ENCODE measurements at places on chromosomes 5 and 9.

- no peak for DNase-seq
These were observed 56.0 kb downstream of the NIPAL4 start for GRCh38 chr5:157516006-157516405.

DNA sequence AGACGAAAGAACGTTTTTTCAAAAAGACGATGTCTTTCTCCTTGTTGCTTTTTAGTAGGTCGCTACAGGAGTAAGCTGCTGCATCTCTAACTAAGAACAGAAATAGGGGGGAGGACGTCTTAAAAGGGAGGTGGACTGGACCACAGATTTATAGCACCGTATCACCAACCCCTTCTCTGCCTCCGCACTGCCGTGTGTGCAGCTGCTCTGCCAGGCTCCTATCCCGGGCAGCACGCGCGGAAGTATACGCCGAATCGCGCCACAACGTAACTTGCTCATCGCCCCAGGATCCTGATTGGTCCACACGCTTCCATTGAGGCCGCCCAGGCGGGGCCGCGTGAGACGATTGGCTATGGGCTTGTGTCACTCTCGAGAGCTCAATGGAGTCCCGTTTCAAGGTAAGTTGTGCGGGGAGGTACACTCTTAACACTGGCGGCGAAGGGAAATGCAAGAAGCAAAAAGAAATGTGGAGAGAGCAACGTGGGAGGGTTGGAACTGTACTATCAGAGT is at the start of gene ELAVL2:
Gene ELAVL2, minus strand, starts transcription at position 121 of the 510 bp plus-strand sequence. CDS start 64,006 bp downstream, outside the sequence.
- DNase-seq, result no peak

GRCh38 chr9:107169796-107170195 is 113.3 kb upstream of the RAD23B start:
- no peak for DNase-seq

DNA sequence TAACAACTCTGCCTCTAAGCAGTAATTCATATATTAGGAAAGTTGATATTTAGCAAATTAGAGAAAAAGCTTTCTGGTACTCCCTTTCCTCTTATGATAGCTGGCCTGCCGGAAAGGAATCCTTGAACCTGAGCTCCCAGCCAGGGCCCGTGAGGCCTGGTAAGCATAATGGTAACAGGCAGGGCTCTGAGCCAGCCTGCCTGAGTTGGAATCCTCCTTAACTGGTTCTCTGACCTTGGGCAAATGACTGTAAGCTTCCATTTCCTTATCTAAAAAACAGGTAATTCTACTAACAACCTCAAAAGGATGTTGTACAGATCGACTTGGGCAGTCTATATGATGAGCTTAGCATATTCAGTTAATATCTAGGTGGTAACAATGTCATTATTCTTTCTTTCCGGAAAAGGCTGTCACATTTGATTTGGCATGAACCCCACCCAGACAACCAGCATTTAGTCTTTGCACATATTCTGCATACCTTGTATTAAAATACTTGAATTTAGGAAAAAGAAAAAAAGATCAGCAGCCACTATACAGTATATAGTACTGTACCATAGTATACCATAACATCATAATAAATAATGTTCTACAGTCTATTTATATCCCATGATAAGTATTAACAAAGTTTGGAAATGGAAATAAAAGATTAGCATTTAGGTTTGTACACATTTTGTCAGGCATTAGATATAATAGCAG is 55.7 kb upstream of the MAP3K1 start:
- DNase-seq, result no peak

DNA sequence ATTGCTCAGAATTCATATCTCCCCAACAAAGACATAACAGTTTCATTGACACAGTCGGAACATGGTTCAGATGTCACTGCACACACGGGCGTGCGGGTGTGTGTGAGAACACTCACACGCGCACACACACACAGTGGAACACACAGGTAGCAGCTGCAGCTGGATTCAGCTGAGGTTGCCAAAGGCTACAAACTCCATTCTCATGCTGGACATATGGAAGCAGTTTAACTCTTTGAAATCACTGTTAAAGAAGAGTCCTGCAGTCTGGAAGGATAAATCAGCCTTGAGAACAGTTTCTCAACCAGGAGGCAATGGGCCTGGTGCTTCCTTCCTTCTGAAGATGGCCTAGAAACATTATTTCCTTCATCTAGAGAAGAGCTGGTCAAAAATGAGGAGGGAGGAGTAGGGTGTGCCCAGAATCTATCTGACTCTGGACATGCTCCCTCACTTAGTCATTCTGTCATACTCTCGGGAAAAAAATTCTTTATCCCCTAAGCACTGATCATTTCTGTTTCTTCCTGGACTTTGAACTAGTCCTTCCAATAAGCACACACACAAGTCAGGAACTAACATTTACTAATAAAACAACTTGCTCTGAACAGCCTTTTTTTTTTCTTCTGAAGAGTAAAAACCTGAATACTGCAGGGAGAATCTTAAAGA is 160.6 kb downstream of the ZDHHC21 start:
- no peak for DNase-seq

DNA sequence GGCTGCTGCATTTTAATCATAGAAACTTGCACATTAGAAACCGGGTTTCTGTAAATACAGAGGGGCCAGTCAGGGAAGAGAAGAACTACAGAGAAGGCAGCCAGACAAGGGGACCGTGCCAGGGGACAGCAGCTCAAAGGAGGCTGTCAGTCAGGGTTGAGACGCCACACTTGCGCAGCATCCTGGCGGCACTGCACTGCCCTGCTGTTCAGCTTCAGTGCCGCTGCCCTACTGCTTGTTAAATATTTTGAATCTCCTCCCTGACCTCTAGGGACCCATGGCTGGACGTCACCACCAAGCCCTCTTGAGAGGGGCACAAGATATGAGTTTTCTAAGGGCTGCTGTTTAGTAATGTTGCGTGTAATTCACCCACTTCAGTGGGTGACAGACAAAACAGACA is 43.6 kb upstream of the ZBTB43 start:
- no peak for DNase-seq

GRCh38 chr5:176469296-176469695 is 21.1 kb downstream of the FAF2 start:
- no peak for DNase-seq

GRCh38 chr5:133343196-133343595 is 269.1 kb downstream of the FSTL4 start:
- DNase-seq, result no peak

GRCh38 chr9:100459963-100460362 is 13.0 kb upstream of the TMEFF1 start:
- DNase-seq, result no peak

DNA sequence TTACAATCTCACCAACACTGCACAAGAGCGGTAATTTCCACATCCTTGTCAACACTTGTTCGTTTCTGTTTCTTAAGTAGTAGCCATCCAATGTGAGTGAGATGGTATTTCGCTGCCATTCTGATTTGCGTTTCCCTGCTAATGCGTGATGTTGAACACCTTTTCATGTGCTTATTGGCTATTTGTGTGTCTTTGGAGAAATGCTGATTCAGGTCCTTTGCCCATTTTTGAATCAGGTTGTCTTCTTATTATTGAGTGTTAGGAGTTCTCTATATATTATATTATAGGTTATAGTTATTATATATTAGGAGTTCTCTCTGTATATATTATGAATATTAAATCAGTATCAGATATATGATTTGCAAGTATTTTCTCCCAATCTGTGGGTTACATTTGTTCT is 59.9 kb upstream of the IRX4 start:
- DNase-seq, result no peak

GRCh38 chr9:68970151-68970550 is 43.8 kb downstream of the PRKACG start:
- DNase-seq, result no peak

- DNase-seq, result no peak
These were observed 597.9 kb downstream of the PTPRD start for GRCh38 chr9:10014889-10015288.

GRCh38 chr5:10563110-10563944 is 543 bp upstream of the ANKRD33B start:
- DNase-seq, result peak; percentile 25
